ENCODE measurements at places on chromosomes 13 and 19. TPM values are rescaled to one million over a fixed set of nuclear protein-coding genes. Genes with fewer than 3 reads are reported as not detected.

GRCh38 chr19:52742516-52742915, 7.7 kb upstream of the ZNF611 start:
- DNase-seq: no peak
- H3K27me3 ChIP-seq: no peaks in the 10 kb centered on the region
- no peak overlapping the region for H3K27ac ChIP-seq
- H3K4me1 ChIP-seq: no peaks in the 10 kb centered on the region

DNA sequence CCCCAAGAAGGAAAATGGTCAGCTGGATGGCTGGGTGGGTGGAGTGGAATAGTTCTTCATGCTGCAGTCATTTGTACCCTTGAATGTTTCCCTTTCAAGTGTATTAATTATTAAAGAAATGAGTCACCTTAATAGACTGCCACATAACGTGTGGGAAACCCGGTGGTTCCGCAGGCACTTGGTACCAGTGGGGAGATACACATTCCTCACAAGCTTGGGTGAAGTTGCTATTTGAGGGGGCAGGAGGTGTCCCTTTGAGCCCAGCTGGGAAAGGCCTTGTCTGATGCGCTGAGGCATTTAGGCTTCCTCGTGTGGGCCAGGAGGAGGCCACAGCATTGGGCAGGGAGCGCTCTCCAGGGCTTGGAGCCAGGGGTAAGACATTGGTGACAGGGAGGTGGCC, 57.7 kb downstream of the ATP8A2 start:
- DNase-seq: no peak
- H3K27ac ChIP-seq: no peak overlapping the region
- H3K27me3 ChIP-seq: no peaks in the 10 kb centered on the region
- H3K4me3 ChIP-seq: no peak overlapping the region
- no peaks in the 10 kb centered on the region for H3K4me1 ChIP-seq

- H3K4me3 ChIP-seq: no peak overlapping the region
- no peak overlapping the region for H3K27ac ChIP-seq
- H3K4me1 ChIP-seq: no peaks in the 10 kb centered on the region
- H3K27me3 ChIP-seq: no peaks in the 10 kb centered on the region
Measured at GRCh38 chr13:50599046-50599445, 244.4 kb downstream of the DLEU7 start.

- DNase-seq: no peak
- H3K36me3 ChIP-seq: peaks cover 17% of the 10 kb centered on the region
- no peak overlapping the region for H3K4me3 ChIP-seq
- no peak overlapping the region for H3K27ac ChIP-seq
Measured at GRCh38 chr19:51901860-51902259, 3.0 kb downstream of the ZNF649 start.

GRCh38 chr19:1154731-1155351, 19.2 kb downstream of the SBNO2 start:
- no peaks in the 10 kb centered on the region for H3K36me3 ChIP-seq
- DNase-seq: no peak
- no peak overlapping the region for H3K4me3 ChIP-seq
- no peak overlapping the region for H3K27ac ChIP-seq

DNA sequence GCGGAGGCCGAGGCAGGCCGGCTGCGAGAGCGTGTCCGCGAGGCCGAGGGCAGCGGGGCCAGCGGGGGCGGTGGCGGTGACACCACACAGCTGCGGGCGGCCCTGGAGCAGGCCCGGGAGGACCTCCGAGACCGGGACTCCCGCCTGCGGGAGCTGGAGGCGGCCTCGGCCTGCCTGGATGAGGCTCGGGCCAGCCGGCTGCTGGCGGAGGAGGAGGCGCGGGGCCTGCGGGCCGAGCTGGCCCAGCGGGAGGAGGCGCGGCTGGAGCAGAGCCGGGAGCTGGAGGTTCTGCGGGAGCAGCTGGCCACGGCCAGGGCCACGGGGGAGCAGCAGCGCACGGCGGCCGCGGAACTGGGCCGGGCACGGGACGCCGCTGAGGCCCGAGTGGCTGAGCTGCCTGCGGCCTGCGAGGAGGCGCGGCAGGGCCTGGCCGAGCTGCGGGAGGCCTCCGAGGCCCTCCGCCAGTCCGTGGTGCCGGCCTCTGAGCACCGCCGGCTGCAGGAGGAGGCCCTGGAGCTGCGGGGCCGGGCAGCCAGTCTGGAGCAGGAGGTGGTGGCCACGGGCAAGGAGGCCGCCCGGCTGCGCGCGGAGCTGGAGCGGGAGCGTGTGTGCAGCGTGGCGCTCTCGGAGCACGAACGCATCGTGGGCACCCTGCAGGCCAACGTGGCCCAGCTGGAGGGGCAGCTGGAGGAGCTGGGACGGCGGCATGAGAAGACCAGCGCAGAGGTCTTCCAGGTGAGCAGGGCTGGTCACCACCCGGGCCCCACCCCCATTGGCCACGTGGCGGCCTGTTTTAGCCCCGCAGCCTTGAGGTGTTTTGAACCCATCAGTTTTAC, 11.7 kb upstream of the EBI3 start:
- H3K27ac ChIP-seq: no peak overlapping the region
- no peaks in the 10 kb centered on the region for H3K4me1 ChIP-seq
- H3K27me3 ChIP-seq: no peaks in the 10 kb centered on the region
- no peak overlapping the region for H3K4me3 ChIP-seq
- H3K36me3 ChIP-seq: no peaks in the 10 kb centered on the region
- no peak for DNase-seq

The DHRS12 gene
- 5.8 TPM for total RNA-seq

DNA sequence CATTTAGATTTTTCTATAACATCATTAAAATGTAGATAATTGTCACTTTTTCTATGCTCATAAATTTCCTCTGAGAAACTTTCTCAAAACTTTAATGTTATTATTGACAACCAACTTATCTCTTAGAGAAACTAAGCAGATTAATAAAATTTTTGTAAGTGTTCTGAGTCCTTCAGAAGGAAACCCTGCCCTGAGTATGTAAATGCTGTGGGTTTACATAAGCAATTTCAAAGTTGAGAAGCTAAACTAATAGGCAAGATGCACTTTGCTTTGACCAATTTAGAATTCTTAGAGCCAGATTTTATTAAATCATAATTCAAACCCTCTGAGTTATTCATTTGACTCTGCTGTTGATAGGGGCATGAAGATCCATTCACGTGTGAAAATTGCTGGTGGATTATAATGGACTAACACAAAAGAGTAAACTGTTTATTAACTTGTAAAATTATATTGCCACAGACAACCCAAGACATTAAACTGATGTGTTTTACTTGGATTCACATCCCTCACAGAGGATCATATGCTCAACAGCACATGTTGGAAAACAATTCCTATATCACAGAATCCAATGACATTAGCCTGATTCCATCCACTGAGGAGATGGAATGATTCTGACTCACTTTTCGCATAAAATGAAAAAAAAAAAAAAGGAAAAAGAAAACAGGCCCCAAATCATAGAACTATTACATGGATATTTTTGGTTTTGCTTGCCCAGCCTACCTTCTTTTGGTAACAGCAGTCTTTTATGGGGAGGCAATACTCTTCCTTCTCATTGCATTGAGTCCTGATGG, 453.7 kb upstream of the HTR2A start:
- no peak overlapping the region for H3K4me3 ChIP-seq
- no peaks in the 10 kb centered on the region for H3K36me3 ChIP-seq
- no peak for DNase-seq
- no peaks in the 10 kb centered on the region for H3K4me1 ChIP-seq

The NLRP9 gene
- total RNA-seq: not detected

DNA sequence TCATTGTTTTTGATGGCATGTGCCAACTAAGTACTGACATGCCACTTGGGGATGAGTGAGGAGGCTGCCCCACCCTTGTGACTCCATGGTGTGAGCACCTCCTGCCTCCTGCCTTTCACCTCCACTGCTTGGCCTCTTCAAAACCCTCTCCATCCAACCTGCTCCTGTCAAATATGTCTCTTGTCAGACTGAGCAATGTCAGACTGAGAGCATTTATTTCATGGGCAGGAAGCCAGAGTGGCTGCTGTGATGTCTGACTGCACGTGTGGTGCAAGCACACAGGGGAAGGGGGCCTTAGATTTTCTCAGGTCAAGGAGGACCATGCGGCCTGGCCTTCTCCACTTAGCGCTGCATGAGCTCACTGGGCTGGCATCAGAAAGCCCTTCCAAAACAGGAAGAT, 68.3 kb downstream of the STARD13 start:
- no peaks in the 10 kb centered on the region for H3K36me3 ChIP-seq
- H3K27me3 ChIP-seq: no peaks in the 10 kb centered on the region
- H3K4me1 ChIP-seq: no peaks in the 10 kb centered on the region
- H3K4me3 ChIP-seq: no peak overlapping the region
- no peak overlapping the region for H3K27ac ChIP-seq
- DNase-seq: no peak

GRCh38 chr19:40323705-40324104, 24.5 kb downstream of the C19orf47 start:
- no peaks in the 10 kb centered on the region for H3K4me1 ChIP-seq
- H3K27ac ChIP-seq: no peak overlapping the region
- no peak overlapping the region for H3K4me3 ChIP-seq
- H3K27me3 ChIP-seq: no peaks in the 10 kb centered on the region

GRCh38 chr13:41054919-41055619, 6.2 kb upstream of the WBP4 start:
- H3K4me3 ChIP-seq: no peak overlapping the region
- H3K36me3 ChIP-seq: peaks cover under 1% of the 10 kb centered on the region
- no peaks in the 10 kb centered on the region for H3K4me1 ChIP-seq
- no peak for DNase-seq

- peaks cover 6% of the 10 kb centered on the region for H3K36me3 ChIP-seq
- H3K4me3 ChIP-seq: no peak overlapping the region
- H3K4me1 ChIP-seq: no peaks in the 10 kb centered on the region
- no peak for DNase-seq
- H3K27ac ChIP-seq: no peak overlapping the region
Measured at GRCh38 chr13:113224486-113224885, 15.1 kb downstream of the CUL4A start.

DNA sequence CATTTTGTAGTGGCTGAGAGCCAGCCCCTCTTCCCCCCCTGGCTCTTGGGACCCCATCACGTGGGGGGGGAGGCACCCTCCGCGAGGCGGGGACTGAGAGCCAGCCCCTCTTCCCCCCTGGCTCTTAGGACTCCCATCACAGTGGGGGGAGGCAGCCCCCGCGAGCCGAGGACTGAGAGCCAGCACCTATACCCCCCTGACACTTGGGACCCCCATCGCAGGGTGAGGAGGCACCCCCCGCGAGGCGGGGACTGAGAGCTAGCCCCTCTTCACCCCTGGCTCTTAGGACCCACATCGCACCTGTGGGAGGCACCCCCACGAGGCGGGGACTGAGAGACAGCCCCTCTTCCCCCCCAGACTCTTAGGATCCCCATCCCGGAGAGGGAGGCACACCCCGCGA, 2426.5 kb upstream of the PCDH20 start:
- no peaks in the 10 kb centered on the region for H3K27me3 ChIP-seq
- no peak for DNase-seq
- H3K4me3 ChIP-seq: no peak overlapping the region

GRCh38 chr19:6041991-6042481, 64.1 kb upstream of the RANBP3 start:
- no peak overlapping the region for H3K27ac ChIP-seq
- no peaks in the 10 kb centered on the region for H3K27me3 ChIP-seq
- no peaks in the 10 kb centered on the region for H3K4me1 ChIP-seq
- no peaks in the 10 kb centered on the region for H3K36me3 ChIP-seq
- no peak overlapping the region for H3K4me3 ChIP-seq

DNA sequence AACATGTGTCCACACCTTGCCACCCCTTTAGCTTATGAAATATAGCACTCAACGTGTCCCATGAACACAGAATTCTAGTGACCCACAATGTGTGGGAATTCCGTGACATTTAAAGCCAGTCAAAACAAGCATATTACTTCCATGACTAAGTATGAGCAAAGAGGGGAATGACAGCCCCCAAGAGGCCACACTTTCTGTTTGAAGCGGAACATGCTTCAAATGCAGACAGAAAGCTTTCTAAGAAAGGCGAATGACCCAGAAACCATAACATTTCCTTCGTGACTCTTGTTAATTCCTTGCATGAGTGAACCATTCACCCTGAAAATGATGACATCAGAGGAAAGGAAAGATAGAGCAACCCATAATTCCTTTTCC, 122.0 kb upstream of the FNDC3A start:
- no peaks in the 10 kb centered on the region for H3K4me1 ChIP-seq
- no peaks in the 10 kb centered on the region for H3K27me3 ChIP-seq
- H3K27ac ChIP-seq: no peak overlapping the region

- no peaks in the 10 kb centered on the region for H3K27me3 ChIP-seq
- H3K4me3 ChIP-seq: no peak overlapping the region
- H3K4me1 ChIP-seq: no peaks in the 10 kb centered on the region
- H3K27ac ChIP-seq: no peak overlapping the region
- DNase-seq: no peak
- H3K36me3 ChIP-seq: no peaks in the 10 kb centered on the region
Measured at GRCh38 chr19:5127717-5128116, 158.8 kb downstream of the KDM4B start.

The CYP4F8 gene
- not detected for total RNA-seq

The WDR18 gene
- 63.8 TPM for total RNA-seq

- H3K27me3 ChIP-seq: peaks cover 23% of the 10 kb centered on the region
- DNase-seq: no peak
- H3K27ac ChIP-seq: no peak overlapping the region
Measured at GRCh38 chr19:45400192-45400591, 4.7 kb downstream of the PPP1R13L start.

The B3GLCT gene
- 4.5 TPM for total RNA-seq

The TEAD2 gene
- 0.29 TPM for total RNA-seq

DNA sequence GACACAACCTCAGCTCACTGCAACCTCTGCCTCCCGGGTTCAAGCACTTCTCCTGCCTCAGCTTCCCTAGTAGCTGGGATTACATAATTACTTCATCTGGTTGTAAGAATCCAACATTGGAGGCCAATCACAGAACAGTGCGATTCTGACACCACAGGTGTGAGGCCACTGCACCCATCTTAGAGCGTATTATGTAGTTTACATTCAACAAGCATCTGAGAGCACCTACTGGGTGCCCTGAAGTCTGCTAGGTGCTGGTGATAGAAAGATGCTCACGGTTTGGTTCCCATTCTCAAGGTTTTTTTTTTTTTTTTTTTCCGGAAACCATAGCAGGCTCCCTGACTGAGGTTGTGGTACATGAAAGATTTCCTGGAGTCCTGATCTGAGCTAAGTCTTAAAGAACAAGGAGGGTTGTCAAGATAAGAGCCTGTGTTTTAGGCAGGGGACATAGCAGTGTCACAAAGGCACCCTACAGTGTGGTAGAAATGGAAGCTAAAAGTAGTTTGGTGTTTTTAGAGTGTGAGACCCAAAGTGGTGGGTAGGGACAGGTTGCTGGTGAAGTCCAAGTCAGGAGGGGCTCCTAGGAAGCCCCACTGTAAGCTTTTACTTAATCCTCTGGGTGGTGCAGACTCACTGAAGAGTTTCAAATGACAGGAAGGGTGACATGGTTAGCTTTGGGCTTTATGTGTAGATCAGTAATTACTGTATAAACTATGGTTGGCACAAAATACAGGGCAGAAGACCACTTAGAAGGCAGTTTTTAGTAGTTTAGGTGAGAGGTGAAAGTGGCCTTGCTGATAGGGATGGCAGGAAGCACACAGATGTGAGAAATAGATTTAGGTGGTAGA, 15.2 kb downstream of the SAE1 start:
- H3K4me3 ChIP-seq: peak overlapping the region; percentile 9
- H3K27ac ChIP-seq: peak overlapping the region; percentile 47
- H3K27me3 ChIP-seq: no peaks in the 10 kb centered on the region
- peak; percentile 63 for DNase-seq
- H3K4me1 ChIP-seq: peaks cover 57% of the 10 kb centered on the region

The ZNF296 gene
- total RNA-seq: 0.89 TPM

GRCh38 chr19:5997371-5997770, 19.4 kb upstream of the RANBP3 start:
- H3K27me3 ChIP-seq: no peaks in the 10 kb centered on the region
- no peak for DNase-seq
- no peaks in the 10 kb centered on the region for H3K4me1 ChIP-seq
- H3K36me3 ChIP-seq: no peaks in the 10 kb centered on the region
- no peak overlapping the region for H3K27ac ChIP-seq
